Activated T-helper 1 cell treated with anti-CD3 and anti-CD28 coated beads, Interleukin-2, amount 50 U/mL, for 16 hours (primary cell): ENCODE measurements at places on chromosomes 3 and 15.

- no peak for DNase-seq
Observed at GRCh38 chr3:59540241-59540640, 490.4 kb upstream of the CFAP20DC start.

- DNase-seq, result no peak
Observed at GRCh38 chr15:28272587-28272986, 49.4 kb downstream of the HERC2 start.

GRCh38 chr3:135503065-135503759, 462.3 kb upstream of the PPP2R3A start:
- no peak for DNase-seq

- DNase-seq, result no peak
Observed at GRCh38 chr3:187551416-187551815, 118.8 kb downstream of the SST start.

DNA sequence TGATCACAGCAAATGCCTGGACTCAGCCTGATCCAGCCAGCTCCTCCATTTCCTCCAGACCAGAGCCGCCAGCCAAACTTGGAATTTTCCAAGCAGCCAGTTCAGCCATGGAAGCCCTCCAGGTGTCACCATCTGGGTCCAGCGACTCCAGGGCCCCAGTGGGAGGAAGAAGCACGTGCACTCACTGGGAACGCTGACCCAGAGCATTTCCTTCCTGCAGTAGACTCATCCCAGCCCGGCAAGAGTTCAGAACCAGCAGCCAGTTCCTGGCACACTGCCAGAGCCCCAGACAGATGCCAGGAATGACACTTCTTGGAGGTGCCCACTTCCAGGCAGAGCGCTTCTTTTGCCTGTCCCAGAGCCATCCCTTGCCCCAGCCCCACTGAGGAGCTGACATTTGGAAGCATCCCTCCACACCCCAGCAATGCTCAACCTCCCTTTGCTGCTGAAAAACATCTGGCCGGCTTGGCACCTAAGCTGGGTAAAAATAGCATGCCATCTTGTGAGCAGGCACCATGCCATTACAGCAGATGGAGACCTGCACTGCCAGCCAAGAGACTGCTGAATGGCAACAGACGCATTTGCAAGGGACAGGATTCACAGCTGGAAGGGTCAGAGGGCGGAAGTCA, 460.3 kb upstream of the PROK2 start:
- no peak for DNase-seq

- DNase-seq, result no peak
Observed at GRCh38 chr15:99211926-99212325, 37.5 kb downstream of the TTC23 start.

DNA sequence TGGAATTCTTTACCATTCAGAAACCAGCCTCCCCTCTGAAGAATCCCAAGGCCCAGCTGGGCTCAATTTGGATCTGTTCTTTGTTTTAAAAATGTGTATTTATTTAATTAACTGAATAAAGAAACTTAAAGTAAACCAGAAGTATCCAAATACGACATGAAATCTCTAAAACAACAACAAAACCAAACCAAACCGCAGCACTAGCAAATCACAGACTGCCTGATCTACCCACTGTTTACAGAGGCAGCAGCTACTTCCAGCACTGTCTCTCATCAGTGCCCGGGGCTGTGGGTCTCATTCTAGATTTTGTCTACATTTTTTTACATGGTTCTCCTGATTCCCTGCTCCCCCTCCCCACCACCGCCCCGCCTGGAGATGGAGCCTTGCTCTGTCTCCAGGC, 2.3 kb downstream of the FLNB start:
- DNase-seq, result no peak

DNA sequence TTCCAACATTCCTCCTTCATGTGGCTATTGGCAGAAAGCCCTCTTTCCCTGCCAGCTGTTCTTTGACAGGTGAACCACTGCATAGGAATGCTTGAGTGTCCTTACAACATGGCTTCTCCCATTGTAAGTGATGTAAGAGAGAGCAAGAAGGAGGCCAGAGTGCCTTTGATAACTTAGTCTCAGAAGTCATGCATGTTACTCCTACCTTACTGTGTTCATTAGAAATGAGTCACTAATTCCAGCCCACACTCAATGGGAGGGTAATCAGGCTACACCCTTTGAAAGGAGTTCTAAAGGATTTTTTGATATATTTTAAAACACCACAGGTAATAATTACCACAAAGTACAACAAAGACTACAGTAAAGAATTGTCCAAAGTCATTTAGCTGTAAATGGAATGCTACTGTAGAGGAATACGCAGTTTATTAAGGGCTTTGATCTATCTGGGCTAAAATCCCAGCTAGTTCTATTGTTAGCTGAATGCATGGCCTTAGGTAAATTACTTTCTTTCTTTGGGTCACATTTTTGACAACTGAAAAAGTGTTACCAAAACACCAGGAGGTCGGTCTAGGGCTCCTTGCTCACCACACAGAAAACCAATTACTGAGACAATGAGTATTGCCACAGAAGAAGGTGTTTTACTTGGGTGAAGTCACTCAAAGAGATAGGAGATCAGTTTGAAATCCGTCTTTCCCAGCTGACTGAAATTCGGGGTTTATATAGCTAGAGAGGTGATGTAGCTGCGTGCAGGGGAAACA, 154.9 kb downstream of the GRM7 start:
- no peak for DNase-seq

DNA sequence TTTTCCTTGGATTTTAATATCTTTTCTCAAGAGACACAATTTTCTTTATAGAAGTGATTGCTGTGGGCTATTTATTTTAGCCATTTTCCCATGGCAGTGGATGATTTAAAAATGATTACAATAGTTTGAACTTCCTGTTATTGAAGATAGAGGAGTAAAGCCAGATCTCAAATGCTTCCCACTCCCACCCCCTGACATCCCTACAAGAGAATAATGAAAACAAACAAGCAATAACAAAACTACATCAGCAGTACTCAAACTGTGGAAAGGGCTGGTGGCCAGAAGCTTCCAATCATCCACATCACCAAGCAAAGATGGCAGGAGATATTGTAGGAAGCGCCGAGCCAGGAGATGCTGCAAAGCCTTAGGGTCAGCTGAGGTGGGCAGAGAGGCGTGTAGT, 831.1 kb upstream of the NR2F2 start:
- no peak for DNase-seq
